Endothelial cell (in vitro differentiated cells): ENCODE measurements at places on chromosomes 4 and X. TPM values are rescaled to one million over a fixed set of nuclear protein-coding genes. Genes with fewer than 3 reads are reported as not detected.

- DNase-seq: no peak
These were observed 214.4 kb upstream of the KLF3 start for GRCh38 chr4:38449506-38450174.

DNA sequence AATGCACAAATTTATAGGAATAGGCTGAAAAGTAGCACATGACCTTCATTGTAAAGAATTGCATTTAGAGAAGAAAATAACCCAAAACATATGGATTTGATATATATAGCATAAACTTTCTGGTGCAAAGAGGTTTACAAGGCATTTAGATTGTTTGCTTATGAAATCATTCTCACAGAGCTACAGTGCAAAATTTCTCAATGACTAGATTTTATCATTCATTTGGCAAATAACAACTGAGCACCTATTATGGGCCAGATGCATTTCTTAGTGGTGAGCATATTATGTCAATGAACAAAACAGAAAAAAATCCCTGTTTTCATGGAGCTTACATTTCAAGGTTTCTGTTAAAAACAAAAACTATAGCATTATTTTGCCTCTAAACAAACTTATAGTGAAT is 34.1 kb upstream of the TNIP3 start:
- DNase-seq: no peak

- no peak for DNase-seq
These were observed 13.6 kb upstream of the ABLIM2 start for GRCh38 chr4:8171984-8172924.

GRCh38 chr4:148814030-148814429 is 371.8 kb upstream of the NR3C2 start:
- DNase-seq: no peak

DNA sequence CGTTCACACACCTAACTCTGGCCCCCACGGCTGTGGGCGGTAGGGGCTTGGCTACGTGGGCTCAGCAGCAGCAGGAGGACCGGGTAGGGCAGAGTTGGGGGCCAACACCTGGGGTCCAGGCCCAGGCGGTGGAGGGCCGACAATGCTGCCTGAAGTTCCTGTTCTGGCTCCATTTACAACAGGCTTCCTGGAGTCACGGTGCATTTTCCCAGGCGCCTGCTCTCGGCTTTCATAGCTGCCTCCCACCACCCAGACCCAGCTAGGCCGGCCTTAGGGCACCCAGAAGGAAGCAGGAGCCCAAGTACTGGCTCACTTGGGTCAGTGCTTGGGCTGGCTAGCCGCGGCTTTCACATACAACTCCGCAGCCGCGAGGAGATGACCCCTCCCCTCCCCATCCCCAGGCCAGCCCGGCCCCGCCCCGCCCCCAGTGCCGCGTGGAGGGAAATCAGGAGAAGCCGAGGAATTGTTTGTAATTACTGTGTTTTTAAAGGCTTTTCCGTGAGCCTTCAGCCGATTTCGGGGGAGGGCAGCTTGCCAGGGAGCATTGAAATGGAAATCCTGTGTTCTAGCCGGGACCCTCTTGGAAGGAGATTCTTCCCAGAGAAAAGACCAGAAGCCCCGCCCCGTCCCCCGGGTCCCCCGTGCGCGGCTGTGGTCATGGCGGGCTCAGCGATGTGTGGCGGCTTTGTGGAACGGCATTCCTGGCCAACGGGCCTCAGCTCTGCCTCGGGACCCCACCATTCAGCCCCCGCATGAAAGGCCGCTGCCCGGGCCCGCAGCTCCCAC is 28.5 kb downstream of the PJA1 start:
- DNase-seq: peak; percentile 24

NALF2 gene
- total RNA-seq: 0.74 TPM

DNA sequence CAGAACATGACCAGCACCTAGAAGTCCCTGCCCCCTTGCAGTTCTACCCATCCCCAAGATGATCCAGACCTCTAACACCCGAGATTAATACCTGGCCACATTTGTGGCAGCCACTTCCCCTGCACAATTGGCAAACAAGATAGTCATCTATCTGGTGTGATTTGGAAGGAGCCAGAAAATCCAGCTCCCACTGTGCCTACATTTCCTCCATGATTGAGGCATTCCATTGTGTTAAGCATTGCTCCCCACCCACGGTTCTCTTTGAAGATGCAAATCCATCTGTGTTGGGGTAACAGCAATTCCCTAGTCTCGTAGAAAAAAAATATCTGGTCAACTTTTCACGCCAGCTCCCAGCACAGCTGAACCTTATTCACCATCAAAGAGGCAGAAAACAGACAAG is 405.0 kb downstream of the BCOR start:
- no peak for DNase-seq

RAB9A gene
- 11.2 TPM for total RNA-seq
